ENCODE measurements at places on chromosomes 16 and 17.
A peak's percentile ranks its signal among the peaks of the same experiment; 100 is the strongest.

- no peak for DNase-seq
Measured at GRCh38 chr16:85923153-85924021, 24.4 kb downstream of the IRF8 start.

DNA sequence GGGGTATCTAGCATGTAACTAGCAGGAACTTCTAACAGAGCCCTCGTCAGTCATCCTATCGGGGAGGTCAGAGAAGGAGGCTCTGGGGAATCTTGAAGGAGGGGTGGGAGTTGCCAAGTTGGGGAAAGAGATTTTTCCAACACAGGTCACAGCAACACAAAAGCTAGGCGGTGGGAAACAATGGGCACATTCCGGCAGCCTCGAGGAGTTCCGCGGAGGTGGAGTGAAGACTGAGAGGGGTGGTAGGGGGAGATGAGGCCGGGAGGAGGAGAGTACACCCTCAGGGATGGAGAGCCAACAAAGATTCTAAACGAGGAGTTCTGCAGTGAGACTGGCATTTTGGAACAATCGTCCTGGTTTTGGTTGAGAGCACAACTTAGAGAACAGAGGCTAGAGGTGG is 13.5 kb upstream of the CALB2 start:
- DNase-seq = no peak

GRCh38 chr16:30669026-30669902 is 11.0 kb downstream of the FBRS start:
- no peak for DNase-seq

DNA sequence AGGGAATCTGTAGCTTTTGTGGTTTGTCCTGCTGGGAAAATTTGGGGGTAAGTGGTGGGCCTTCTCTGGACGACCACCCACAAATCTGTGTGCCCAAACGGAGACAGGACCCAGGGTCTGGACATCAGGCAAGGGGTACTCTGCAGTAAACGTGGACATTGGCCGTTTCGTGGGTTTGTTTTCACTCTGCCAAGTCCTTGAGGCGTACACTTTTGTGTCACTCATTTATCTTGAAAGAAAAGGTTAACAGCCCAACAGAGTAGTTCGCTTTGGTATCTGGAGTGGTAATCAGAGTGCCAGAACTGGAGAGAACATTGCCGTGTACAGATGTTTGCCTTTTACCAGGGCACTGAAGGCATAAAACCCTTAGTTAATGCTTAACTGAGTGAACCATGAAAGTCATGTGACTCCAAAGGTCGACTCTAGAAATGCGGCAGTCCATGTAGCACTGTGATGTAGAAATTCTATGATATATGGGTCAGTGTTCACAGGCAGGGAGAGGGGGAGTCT is 15.4 kb downstream of the NAA60 start:
- DNase-seq = no peak

GRCh38 chr17:63270610-63271009 is 175.5 kb downstream of the CYB561 start:
- DNase-seq = no peak

DNA sequence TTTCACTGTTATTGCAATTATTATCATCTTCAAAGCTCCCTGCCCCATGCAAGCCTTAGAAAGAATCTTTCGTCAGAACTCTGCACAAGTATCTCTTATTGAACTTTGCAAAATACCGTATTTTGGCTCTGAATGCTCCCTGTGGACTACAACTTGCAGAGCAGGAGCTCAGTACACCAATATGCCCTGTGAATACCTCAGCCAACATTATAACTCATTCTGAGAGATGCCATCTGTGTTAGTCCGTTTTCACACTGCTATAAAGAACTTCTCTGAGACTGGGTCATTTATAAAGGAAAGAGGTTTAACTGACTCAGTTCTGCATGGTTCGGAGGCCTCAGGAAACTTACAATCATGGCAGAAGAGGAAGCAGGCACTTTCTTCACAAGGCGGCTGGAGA is 87.2 kb upstream of the XYLT1 start:
- DNase-seq = no peak

DNA sequence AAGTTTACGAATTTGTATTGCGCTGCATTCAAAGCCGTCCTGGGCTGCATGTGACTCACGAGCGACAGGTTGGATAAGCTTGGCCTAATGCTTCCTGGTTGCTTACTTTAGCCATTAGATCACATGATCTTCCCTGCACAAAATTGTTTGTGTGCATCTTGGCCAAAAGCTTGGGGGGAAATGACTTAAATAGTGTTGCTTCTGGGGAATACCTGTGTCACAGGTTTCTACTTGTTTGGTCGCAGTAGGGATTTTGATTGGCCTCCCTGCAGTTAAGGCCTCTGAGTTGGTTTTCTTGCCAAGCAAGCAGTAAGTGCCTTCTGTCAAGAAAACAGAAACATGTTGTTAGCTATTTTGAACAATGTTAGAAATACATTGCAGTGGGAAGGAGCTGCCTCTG is 39.6 kb upstream of the DUSP14 start:
- DNase-seq = no peak

DNA sequence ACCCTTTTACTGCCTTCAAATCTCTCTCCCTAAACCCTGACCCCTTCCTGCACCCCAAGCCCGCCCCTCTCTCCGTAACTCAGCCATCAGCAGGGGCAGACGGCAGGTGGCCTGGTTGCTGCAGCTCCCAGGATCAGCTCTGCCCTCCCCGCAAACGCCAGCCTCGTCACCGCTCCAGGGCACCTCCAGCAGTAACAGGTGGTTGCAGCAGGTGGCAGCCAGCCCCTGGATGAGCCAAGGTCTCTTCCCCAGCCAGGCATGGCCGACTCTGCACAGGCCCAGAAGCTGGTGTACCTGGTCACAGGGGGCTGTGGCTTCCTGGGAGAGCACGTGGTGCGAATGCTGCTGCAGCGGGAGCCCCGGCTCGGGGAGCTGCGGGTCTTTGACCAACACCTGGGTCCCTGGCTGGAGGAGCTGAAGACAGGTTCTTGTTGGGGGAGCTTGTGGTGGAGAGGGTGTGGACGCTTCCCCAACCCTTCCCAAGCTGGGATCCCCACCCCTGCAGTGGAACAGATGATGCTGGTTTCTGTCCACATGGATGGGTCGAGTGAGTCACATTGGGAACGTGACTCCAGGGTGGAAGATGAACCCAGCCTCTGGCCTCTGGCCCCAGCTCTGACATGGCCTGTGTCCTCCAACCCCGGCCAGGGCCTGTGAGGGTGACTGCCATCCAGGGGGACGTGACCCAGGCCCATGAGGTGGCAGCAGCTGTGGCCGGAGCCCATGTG is 558 bp downstream of the HSD3B7 start:
- DNase-seq = peak; percentile 77

GRCh38 chr17:77729587-77729986 is 228.9 kb upstream of the TNRC6C start:
- no peak for DNase-seq

DNA sequence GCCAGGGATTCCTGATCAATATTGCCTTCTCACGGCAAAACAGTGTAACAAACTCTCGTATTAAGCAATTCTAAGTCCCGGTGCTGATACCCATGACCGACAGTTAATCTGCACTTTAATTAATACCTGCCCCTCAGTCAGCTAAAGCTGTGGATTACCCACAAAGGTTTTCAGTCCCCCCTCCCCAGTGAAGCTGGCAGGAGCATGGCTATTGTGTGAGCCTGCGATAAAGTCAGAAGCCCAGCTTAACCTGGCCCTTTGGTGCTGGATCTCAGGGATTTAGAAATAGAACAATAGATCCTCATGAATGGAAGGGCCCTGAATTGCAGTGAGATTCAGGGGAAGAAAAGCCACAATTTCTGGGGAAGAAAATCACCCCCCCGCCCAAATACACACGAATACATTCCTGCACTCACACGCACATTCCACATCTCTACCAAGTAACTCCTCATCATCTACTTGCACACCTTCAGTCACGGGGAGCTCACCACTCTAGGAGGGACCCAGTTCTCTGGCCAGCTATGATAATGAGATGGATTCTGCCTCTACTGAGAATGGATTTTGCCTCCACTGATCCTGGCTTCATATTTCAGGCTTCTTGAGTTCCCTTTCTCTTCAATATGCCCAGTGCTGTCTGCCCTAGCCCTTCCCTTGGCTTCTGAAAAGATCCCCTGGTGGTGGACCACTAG is 102.6 kb downstream of the WSCD1 start:
- no peak for DNase-seq

DNA sequence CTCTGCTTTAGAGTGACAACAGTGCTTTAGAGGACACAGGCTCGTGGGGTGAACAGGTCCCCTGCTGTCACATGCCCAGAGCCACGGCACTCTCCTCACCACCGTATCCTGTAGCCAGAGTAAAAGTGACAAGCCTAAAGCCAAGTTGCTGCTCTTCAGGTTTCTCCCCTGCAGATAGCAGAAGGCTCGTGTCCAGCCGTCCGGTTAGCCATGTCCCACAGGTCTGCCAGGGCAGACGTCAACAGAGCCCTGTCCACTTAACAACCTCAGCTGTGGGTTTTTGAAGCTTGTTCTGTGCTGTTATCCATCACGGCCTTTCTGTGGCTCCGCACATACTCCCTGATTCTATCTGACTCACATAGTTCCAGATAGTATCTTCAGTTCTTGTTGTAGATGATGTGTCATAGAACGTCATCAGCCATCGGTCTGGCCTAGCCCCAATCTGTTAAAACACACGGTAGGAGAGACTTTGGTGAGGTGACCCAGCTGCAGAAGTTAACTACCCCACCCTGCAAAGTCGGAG is 100.7 kb downstream of the SOCS1 start:
- no peak for DNase-seq

DNA sequence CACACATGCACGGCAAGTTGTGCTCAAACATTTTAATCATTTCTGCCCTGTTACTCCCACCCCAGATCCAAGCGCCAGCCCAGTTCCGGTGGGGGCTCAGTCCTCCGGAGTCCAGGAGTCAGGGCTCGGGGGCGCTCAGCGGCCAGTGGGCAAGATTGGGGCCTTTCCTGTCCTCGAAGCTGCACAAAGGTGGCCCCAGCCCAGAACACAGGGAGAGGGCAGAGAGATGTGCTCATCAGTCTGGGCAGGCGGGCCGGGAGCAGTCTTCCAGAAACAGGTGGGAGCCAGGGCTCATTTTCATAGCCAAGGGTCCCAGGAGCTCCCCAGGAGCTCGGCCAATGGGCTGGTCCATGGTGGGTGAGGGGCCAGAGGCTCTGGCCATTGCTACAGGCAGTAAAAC is 4.1 kb downstream of the PRSS8 start:
- no peak for DNase-seq

DNA sequence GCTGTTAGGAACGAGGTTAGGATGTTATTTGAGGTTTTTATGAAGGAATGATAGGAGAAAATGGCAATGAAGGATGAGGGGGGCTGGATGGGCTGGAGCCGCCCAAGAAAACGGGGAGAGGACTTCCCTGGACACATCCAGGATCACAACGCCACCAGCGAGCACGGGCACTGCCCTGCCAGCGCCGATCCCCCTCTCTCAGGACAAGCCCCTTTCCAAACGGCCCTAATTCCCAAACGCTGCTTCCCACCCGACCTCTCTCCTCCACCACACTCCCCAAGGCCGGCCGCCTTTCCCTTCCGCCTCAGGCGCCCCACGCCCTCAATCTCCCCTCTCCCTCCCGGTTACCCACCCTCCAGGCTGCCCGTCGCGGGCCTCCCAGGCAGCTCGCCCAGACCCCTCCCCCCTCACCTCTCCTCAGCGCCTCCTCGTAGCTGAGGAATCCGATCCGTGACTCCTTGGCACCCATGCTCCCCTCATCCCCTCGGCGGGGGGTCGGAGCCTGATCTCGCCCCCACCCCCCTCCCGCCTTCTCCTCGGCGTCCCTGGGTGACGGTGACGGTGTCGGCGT is 377 bp downstream of the USP32 start:
- DNase-seq = no peak

DNA sequence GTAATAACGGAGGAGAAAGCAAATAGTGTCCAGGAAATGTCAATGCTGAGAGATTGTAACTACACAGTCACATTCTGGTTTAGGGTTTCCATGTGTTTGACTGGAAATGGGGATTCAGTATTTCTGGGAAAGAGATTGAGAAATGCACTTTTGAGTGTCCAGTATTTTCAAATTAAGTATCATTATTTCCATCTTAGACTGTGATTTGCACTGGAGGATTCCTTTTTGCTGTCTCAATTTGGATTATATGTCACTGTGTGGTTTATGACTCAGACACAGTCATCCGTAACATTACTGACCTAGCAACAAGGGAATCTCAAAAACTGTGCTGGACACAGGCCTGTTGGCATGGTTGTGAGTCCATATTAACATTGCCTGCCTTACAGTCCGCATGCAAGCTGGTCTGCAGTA is 681.4 kb downstream of the CDH11 start:
- DNase-seq = no peak

GRCh38 chr17:78798695-78799559 is 16.9 kb upstream of the CYTH1 start:
- DNase-seq = no peak

DNA sequence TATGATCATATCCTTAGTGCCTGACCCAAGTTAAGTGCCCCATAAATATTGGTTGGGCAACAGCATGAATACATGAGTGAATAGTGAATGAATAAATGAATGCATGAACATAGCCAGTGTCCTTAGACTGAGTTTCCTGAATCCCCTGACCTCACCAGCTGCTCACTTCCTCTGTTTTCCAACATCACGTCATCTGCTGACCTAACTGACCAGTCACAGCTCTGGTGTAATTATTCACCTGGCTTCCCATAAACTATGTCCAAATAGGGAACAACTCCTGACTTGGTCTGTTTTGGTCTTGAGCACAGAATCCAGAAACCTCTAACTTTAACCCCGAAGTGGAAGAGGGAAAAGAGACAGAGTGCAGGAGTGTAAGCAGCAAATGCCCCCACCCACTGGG is 83.4 kb downstream of the ASIC2 start:
- no peak for DNase-seq

DNA sequence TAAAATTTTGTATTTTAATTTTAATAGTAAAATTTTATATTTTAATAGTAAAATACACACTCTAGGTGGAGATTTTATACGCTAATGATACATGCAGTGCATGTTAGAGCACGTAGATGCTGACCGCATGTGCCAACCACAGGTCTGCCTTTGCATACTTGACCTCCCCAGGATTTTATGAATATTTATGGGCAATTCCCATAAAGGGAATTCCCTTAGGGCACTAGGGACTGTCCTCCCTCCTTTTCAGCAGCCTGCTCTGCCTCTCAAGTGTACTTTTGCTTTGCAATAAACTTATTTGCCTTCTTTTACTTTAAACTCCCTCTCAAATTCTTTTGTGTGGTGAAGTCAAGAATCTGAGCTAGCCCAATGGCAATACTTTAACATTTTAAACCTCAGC is 217.7 kb upstream of the CDH8 start:
- no peak for DNase-seq

DNA sequence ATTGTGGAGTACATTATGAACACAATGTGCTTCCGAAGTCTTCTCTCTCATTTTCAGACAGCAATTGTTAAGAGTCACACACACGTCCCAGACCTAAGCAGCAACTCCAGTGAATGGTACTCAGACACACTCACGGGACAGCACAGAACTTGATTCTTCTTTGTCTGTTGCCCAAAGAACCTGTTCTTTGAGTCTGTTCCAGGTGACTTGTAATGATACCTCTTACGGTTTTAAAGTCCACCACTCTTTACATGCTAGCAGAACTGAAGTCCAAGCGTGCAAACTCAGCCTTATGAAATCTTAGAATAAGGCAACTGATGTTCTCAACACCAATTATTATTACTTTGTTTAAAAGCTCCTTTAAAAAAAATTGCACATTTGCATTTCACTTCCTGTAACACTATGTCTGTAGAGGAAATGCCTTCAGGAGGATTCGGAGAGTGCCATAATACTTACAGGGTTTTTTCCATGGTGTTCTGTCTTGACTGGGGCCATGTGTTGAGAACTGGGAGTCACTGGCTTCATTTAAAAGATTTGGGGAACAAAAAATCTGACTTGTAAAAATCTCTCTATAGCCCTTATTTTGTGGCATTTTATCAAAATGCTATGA is 48.1 kb downstream of the MARF1 start:
- DNase-seq = no peak
